Activated naive CD4-positive, alpha-beta T cell treated with anti-CD3 and anti-CD28 coated beads for 36 hours (primary cell): ENCODE measurements at places on chromosomes 5 and 9. TPM values are rescaled to one million over a fixed set of nuclear protein-coding genes. Genes with fewer than 3 reads are reported as not detected.

Gene RNF180
- not detected for total RNA-seq

Gene ARHGEF39
- 28.9 TPM for total RNA-seq

GRCh38 chr5:74093561-74093960 is 467.6 kb downstream of the ARHGEF28 start:
- no peak for DNase-seq

DNA sequence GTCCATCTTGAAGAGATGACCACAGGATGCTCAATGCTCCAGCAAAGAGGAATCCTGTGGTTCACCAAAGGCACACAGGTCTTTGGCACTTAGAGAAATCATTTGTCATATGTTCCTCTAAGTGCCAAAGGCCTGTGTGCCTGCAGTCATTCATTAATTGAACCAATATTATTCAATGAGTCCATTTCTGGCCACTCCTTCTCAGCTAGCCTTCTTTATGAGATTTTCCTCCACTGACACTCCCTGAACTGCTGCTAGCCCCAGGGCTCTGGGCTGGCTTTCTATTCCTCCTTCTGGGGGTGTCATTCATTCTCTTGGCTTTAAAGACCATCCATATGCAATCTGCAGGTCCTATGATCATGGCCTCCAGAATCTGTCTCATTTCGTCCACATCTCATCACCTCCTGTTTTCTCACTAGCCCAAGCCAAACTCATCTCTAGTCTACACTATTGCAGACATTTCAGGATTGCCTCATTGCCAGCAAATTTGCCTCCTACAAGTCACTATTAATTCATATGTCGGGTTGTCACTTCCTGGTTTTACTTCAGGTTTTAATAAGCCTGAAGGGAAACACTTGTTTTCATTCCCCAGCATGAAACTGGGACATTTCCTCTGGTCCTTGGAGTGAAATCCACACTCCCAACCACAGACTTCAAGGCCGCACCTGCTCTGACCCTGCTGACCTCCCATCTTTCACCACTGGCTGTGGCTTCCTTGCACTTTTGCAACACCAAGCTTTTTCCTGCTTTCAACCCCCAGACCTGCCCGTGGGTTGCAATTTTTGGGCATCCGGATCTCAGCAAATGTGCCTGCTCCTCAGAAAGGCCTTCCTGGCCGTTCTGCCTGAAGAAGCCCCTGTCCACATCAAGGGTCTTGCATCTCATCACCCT is 35.1 kb downstream of the KCNIP1 start:
- no peak for DNase-seq

DNA sequence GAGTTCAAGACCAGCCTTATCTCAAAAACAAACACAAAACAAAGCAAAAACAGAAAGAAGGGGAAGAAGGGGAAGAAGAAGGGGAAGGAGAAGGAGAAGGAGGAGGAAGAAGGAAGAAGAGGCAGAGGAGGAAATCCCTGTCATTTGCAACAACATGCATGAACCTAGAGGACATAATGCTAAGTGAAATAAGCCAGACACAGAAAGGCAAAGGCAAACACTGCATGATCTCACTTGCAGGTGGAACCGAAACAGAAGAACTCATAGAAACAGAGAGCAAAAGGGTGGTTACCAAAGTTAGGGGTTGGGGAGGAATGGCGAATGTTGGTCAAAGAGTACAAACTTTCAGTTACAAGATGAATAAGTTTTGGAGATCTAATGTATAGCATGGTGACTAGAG is 135.4 kb downstream of the UGCG start:
- peak; percentile 15 for DNase-seq

GRCh38 chr9:97981846-97982682 is 1.1 kb upstream of the ANP32B start:
- no peak for DNase-seq

DNA sequence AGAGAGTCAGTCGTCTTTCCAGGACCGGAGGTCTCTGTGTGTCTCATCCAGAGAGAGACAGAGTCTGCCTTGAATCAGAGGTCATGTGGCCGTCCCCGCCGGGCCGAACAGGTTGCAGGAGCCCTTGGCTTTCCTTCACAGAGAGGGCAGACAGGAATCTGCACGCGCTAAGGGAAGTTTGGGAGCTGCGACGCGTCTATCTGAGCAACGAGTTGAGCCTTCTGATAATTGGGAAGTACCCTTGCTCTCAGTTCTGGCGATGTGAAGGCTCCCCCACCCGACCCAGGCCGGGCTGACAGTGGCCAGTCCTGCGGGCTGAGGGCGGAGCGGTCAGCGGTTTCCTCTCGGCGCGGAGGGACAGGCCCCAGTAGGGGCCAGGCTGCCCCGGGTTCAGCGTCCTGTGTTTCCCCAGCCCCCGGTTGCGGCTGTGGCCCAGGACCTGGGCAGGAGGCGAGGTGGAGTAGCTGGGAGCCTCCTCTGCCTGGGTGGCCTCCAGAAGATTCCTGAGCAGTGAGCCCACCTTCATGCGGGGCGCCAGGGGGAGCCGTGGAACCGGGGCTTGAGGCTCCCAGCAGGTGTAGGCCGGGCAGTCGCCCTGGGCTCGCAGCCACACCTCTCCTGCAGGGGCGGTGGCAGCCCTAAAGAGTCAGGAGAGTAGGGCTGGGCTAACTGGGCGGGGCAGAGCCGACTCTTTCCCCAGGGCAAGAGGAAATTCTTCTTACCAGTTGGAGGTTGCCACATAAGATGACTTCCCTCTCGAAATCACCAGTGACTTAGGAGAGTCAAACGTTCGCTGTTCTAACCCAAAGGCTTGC is 13.9 kb downstream of the NR2F1 start:
- DNase-seq, result no peak

- no peak for DNase-seq
Measured at GRCh38 chr5:147906326-147907095, at the start of gene C5orf46. TSS of gene C5orf46 (minus strand) at chr5:147906538. CDS start at chr5:147906501, 37 bp downstream.
